ENCODE measurements at places on chromosomes 1 and 21.
A peak's percentile ranks its signal among the peaks of the same experiment; 100 is the strongest.

DNA sequence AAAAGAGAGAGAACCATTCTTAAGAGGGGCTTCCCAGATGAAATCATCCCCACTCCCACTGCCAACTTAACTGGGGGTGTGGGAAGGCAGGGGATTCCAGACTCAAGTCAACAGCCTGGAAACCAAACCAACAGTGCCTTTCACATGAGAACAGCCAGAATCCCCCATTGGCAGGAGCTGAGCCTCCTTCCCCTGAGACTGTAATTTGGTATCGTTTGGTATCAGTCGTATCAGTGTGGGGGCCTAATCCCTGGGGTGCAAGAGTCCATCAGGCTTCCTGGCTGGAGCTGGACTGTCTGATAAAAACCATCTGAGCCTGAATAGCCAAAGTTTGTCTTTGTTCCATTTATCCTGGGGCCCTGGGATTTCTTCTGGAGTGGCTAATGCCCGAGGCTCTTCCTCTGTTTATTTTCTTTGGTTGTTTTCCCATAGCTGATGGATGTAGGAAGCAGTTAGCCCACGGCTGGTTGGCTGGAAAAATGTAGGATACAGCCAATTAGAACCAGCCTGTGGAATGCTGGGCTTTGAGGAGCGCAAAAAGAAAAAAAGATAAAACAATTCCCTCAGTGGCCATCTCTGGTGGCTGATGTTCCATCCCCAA lies 84.6 kb downstream of the LAMC2 start:
- H3K4me3 ChIP-seq = no peak overlapping the region
- no peaks in the 10 kb centered on the region for H3K27me3 ChIP-seq
- no peak overlapping the region for H3K27ac ChIP-seq
- no peak for DNase-seq
- no peaks in the 10 kb centered on the region for H3K4me1 ChIP-seq

GRCh38 chr1:86704458-86704971 lies at the start of gene SH3GLB1:
Gene SH3GLB1 (plus strand): TSS chr1:86704576. CDS start chr1:86704900, 324 bp downstream.
- H3K27ac ChIP-seq = peak within 1 kb of the TSS; percentile 99
- DNase-seq = peak; percentile 95
- no peaks in the 10 kb centered on the region for H3K36me3 ChIP-seq
- no peaks in the 10 kb centered on the region for H3K27me3 ChIP-seq
- peaks cover 45% of the 10 kb centered on the region for H3K4me1 ChIP-seq
- peak within 1 kb of the TSS; percentile 81 for H3K4me3 ChIP-seq

- no peak overlapping the region for H3K4me3 ChIP-seq
- no peaks in the 10 kb centered on the region for H3K36me3 ChIP-seq
- no peaks in the 10 kb centered on the region for H3K27me3 ChIP-seq
- no peak overlapping the region for H3K27ac ChIP-seq
Measured at GRCh38 chr1:215269955-215270354, 187.4 kb downstream of the KCNK2 start.

GRCh38 chr1:207918581-207918980 lies 7.7 kb upstream of the CD34 start:
- DNase-seq = no peak
- H3K27me3 ChIP-seq = no peaks in the 10 kb centered on the region
- no peak overlapping the region for H3K4me3 ChIP-seq
- H3K4me1 ChIP-seq = peaks cover 39% of the 10 kb centered on the region
- H3K27ac ChIP-seq = no peak overlapping the region

- no peak overlapping the region for H3K27ac ChIP-seq
- no peak overlapping the region for H3K4me3 ChIP-seq
- no peaks in the 10 kb centered on the region for H3K36me3 ChIP-seq
- no peaks in the 10 kb centered on the region for H3K4me1 ChIP-seq
- no peaks in the 10 kb centered on the region for H3K27me3 ChIP-seq
Measured at GRCh38 chr1:211711315-211711705, 35.9 kb upstream of the NEK2 start.

DNA sequence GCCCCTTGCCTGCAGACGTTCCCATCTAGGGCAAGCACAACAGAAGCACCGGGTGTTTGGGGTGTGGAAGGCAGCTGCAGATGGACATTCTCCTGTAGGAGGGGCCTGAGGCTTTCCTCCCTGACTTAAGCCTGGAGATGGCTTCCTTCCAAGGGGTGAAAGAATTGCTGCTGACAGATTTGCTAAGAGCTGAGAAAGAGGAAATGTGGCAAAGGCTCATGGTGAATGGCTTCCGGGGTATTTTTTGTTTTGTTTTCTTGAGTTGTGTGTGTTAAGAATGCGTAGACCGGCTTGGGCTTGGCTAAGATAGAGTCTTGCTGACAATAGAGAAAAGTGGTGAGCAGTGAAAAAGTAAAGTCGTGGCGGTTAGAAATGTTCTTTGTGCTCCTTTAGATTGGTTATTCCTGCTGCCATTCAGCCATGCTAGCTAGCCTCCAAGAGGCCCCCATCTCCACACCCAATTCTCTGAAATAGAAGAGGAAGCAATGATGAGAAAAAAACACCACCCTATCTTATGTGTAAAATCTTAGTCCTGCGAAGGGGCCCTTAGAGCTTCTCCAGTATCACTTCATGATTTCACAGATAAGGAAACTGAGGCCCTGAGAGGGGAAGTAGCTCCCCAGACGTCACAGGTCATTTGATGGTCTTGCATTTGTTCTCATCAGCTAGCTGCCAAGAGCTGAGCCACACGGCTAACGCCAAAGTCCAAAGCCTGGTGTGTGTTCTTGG lies 36.9 kb downstream of the EIF2D start:
- H3K4me1 ChIP-seq = peaks cover 69% of the 10 kb centered on the region
- H3K4me3 ChIP-seq = no peak overlapping the region
- H3K27me3 ChIP-seq = no peaks in the 10 kb centered on the region
- peaks cover 5% of the 10 kb centered on the region for H3K36me3 ChIP-seq
- DNase-seq = no peak

DNA sequence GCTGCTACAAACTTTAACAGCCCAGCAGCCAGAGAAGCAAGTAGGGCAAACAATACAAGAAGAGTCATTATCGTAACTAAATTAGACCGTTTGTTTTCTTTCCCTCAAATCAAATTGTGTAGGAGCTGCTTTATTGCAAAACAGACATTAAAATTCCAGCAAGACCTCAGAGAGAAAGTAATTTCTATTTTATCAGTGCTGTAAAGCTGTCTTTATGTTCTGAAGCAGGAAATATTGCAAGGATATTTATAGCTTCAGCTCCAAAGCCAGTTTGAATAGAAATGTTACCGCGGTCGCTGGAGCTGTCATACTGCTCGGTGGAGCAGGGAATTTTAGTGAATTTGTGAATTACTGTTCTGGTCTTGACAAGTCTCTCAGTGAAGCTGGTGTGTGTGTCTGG lies 503.8 kb upstream of the PLXNA2 start:
- no peak overlapping the region for H3K27ac ChIP-seq
- no peak for DNase-seq
- no peaks in the 10 kb centered on the region for H3K36me3 ChIP-seq
- no peaks in the 10 kb centered on the region for H3K4me1 ChIP-seq

DNA sequence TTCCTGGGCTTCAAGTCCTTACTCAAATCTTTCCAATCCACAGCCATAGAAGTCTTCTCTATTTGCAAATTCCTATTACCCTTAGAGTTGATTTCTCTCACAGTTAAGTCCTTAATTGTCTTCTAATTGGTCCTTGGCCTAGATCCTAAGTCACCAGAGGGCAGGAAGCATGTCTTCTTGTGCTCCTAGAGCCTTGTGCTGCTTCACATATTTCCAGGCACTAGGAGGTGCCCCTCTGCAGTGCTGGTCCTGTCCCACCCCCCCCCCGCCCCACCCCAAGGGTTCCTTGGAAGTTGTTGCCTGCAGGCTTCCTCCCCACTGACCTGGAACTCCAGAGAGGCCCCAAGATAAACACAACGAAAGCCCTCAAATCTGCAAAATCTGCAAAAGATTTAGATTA lies 28.1 kb upstream of the TARBP1 start:
- DNase-seq = no peak
- no peaks in the 10 kb centered on the region for H3K27me3 ChIP-seq
- no peaks in the 10 kb centered on the region for H3K36me3 ChIP-seq
- no peak overlapping the region for H3K4me3 ChIP-seq

DNA sequence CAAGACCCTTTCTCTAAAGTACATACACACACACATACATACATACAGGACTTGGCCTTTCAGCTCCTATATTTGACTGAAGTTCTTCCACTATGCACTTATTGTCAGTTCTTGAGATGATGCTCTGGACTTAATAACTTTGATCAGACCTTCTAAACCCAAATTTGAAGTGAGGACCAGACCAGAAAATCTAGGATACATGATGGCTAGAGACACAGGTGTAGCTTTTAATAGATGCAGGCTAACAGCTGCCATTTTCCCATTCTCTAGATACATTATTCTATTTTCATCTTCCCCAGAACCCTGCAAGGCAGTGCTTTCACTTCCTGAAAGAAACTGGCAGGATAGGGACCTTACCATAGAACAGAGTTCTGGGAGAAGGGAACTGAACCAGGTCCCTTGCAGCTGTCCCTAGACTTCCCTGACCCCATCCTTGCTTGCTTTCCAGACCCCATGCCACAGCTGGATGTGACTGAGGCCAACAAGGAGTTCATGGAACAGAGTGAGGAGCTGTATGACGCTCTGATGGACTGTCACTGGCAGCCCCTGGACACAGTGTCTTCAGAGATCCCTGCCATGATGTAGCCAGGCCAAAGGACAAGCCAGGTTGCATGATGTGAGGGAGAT lies 14.9 kb upstream of the RAB42 start:
- H3K4me3 ChIP-seq = no peak overlapping the region
- H3K36me3 ChIP-seq = peaks cover 76% of the 10 kb centered on the region
- H3K27me3 ChIP-seq = no peaks in the 10 kb centered on the region
- H3K27ac ChIP-seq = no peak overlapping the region
- peaks cover 23% of the 10 kb centered on the region for H3K4me1 ChIP-seq

- H3K27me3 ChIP-seq = no peaks in the 10 kb centered on the region
- H3K4me3 ChIP-seq = no peak overlapping the region
- H3K36me3 ChIP-seq = peaks cover 48% of the 10 kb centered on the region
Measured at GRCh38 chr1:206734499-206735142, 36.0 kb upstream of the IL19 start.

DNA sequence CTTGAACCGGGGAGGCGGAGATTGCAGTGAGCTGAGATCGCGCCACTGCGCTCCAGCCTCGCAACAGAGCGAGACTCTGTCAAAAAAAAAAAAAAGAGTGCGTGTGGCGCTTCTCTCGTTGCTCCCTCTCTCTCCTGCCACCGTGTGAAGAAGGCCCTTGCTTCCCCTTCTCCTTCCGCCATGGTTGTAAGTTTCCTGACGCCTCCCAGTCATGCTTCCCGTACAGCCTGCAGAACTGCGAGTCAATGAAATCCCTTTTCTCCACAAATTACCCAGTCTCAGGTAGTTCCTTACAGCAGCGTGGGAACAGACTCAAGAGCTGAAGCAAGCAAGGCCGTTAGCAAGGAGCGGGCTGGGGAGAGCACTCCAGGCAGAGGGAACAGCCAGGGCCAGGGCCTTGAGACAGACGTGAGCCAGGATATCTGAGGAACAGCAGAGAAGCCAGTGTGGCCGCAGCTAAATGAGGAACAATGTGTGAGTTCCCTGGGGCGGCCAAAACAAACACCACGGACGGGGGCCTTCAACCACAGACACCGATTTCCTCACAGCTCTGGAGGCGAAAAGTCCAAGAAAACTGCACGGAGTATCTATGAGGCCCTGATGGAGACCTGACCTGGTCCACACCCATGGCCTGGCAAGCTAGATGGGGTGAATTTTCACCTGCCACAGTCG lies 54.2 kb upstream of the ETS2 start:
- no peaks in the 10 kb centered on the region for H3K27me3 ChIP-seq
- H3K27ac ChIP-seq = no peak overlapping the region
- peaks cover 32% of the 10 kb centered on the region for H3K4me1 ChIP-seq
- H3K4me3 ChIP-seq = no peak overlapping the region
- peak; percentile 76 for DNase-seq

- no peak overlapping the region for H3K4me3 ChIP-seq
- no peak for DNase-seq
- no peak overlapping the region for H3K27ac ChIP-seq
Measured at GRCh38 chr1:185834371-185834905, 100.2 kb downstream of the HMCN1 start.

GRCh38 chr1:8543965-8544364 lies 226.1 kb downstream of the SLC45A1 start:
- H3K27me3 ChIP-seq = no peaks in the 10 kb centered on the region
- no peak overlapping the region for H3K4me3 ChIP-seq

- H3K27me3 ChIP-seq = no peaks in the 10 kb centered on the region
- H3K4me3 ChIP-seq = no peak overlapping the region
- H3K4me1 ChIP-seq = no peaks in the 10 kb centered on the region
- no peak overlapping the region for H3K27ac ChIP-seq
- no peaks in the 10 kb centered on the region for H3K36me3 ChIP-seq
- DNase-seq = no peak
Measured at GRCh38 chr1:59595774-59596173, 219.0 kb upstream of the HOOK1 start.

- H3K4me3 ChIP-seq = no peak overlapping the region
- no peaks in the 10 kb centered on the region for H3K36me3 ChIP-seq
- peaks cover 14% of the 10 kb centered on the region for H3K4me1 ChIP-seq
- DNase-seq = no peak
- H3K27ac ChIP-seq = no peak overlapping the region
Measured at GRCh38 chr1:11682287-11682771, 1.4 kb upstream of the MAD2L2 start.

DNA sequence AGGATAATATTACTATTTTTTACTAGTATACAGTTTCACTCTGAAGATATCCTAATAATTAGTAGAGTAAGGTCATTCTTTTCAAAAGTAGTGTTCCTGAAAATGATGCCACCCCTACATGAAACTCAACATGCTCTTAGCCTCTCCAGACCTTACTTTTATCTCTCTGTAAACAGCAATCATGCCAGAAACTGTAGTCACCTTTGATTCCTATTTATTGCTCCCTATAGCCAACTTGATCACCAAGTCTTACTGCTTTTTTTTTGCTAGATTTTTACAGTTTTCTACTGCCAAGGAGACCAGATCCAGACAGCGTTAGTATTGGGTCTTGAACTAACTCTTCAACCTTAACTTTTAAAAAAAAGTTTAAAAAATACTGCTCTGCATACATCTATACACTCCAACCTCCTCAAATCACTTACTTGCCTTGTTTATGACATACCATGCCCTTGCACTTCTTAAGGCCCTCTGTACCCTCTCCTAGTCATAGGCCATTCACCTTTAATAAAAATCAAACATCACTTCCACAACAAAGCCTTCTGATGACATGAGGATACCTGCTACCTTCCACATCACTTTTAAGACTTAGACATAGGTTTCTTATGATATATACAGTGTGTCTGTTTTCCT lies 36.1 kb downstream of the ZNHIT6 start:
- H3K4me3 ChIP-seq = no peak overlapping the region
- no peaks in the 10 kb centered on the region for H3K4me1 ChIP-seq
- peaks cover 34% of the 10 kb centered on the region for H3K36me3 ChIP-seq
- no peak overlapping the region for H3K27ac ChIP-seq
- H3K27me3 ChIP-seq = no peaks in the 10 kb centered on the region
- no peak for DNase-seq

Data from upper lobe of right lung (tissue), 1 donor.